ENCODE measurements at places on chromosomes 13 and 19. TPM values are rescaled to one million over a fixed set of nuclear protein-coding genes. Genes with fewer than 3 reads are reported as not detected.
A peak's percentile ranks its signal among the peaks of the same experiment; 100 is the strongest.

DNA sequence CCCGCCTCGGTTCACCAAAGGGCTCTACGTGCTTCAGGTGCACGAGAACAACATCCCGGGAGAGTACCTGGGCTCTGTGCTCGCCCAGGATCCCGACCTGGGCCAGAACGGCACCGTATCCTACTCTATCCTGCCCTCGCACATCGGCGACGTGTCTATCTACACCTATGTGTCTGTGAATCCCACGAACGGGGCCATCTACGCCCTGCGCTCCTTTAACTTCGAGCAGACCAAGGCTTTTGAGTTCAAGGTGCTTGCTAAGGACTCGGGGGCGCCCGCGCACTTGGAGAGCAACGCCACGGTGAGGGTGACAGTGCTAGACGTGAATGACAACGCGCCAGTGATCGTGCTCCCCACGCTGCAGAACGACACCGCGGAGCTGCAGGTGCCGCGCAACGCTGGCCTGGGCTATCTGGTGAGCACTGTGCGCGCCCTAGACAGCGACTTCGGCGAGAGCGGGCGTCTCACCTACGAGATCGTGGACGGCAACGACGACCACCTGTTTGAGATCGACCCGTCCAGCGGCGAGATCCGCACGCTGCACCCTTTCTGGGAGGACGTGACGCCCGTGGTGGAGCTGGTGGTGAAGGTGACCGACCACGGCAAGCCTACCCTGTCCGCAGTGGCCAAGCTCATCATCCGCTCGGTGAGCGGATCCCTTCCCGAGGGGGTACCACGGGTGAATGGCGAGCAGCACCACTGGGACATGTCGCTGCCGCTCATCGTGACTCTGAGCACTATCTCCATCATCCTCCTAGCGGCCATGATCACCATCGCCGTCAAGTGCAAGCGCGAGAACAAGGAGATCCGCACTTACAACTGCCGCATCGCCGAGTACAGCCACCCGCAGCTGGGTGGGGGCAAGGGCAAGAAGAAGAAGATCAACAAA, 2.6 kb downstream of the PCDH17 start:
- DNase-seq: no peak

- DNase-seq: no peak
Observed at GRCh38 chr19:33727331-33727998, 69.2 kb upstream of the KCTD15 start.

- DNase-seq: no peak
Observed at GRCh38 chr13:20073775-20074174, 87.1 kb downstream of the GJA3 start.

Gene ZNF549
- 9.1 TPM for total RNA-seq

GRCh38 chr13:109743706-109744453, 42.5 kb downstream of the IRS2 start:
- peak; percentile 39 for DNase-seq

GRCh38 chr19:32895384-32895783, 25.8 kb upstream of the SLC7A9 start:
- no peak for DNase-seq

Gene C1QTNF9B
- not detected for total RNA-seq

- DNase-seq: no peak
Observed at GRCh38 chr19:2040647-2041432, 10.2 kb downstream of the MKNK2 start.

DNA sequence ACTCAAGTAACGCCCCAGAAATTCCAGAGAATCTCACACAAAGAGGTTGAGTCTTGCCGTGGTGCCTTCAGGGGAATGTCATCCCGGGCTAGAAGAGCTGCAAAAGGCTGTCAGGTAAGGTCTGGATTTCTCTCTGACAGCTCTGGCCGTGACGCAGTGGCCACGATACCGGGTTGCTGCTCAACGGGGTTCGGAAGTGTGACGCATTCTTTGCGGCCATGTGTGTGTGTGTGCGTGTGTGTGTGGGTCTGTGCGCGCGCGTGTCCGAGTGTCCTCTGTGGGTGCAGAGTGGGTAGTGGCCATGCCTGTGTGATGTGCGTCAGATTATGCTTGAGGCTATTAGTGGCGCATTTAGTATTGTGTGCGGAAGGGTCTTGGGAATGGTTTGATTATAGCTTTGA, 306 bp downstream of the ZNF540 start:
- DNase-seq: peak; percentile 59

DNA sequence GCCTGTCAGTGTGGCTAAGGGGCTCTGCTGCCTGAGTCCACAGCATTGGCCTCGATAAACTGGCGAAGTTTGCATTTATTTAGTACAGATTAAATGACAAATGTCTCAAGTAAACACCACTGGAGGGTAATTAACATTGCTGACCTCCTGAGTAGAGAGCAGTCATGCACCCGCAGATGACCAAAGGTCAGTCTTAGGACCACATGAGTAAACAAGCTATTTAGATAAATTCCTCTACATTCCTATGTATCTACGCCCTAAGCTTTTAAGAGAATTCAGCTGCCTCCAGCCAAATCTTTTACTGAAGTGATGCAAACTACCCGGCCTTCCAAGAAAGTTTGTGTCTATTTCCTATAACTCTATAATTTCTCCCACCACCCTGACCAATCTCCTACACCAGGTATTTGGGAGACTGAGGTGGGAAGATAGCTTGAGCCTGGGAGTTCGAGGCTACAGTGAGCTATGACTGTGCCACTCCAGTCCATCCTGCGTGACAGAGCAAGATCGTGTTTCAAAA, 22.9 kb downstream of the CD70 start:
- DNase-seq: no peak

DNA sequence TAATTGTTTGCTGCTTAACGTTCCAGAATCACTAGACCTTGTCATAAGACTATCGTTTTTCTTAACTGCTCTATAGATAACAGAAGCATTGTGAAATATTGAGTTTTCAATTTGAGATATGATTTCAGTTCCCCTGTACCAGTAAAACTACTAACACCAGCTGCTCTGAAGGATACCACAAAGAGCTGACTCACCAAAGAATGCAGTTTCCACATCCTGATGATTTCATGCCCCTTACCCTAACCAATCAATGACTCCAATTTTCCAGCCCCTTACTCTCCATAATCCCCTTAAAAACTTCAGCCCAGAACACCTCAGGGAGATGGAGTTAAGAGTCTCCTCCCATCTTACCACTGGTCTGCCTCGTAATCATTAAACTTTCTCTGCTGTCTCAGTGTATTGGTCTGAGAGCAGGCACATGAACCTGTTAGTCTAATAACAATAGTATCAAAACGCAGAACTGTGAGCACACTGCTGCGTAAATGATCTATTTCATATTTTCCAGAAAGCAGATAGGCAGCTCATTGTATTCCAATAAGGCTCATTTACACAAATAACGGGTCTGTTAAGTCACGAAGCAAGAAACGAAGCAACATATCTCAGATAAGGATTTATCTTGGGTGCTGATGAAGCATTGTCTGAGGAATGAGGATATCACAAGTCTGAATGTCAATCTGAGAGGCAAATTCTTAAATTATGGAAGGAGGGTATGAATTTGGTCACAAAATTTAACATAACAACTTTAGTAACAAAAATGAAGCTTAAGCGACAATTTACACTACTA, 14.1 kb upstream of the CCNA1 start:
- DNase-seq: no peak

Gene PSG1
- not detected for total RNA-seq

DNA sequence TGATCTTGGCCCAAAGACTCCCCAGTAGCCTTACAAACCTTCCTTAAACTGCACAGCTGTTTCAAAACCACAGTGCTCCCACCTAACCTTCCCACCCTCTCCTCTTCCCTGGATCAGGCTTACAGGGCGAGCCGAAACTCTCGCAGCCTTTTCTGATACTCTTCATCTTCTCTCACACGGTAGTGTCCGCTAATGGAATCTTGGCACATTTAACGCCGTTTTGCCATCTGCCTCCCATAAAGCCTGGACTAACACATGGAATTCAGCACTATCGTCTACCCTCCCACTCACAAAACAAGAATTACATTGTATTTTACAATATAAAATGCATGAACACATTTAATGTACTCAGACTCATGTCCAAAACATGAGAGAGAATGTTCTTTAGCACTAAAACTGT, 135.9 kb downstream of the RAP2A start:
- no peak for DNase-seq

- DNase-seq: no peak
Observed at GRCh38 chr19:17200408-17201079, 14.6 kb upstream of the USE1 start.

Gene TMEM238
- 20.6 TPM for total RNA-seq

DNA sequence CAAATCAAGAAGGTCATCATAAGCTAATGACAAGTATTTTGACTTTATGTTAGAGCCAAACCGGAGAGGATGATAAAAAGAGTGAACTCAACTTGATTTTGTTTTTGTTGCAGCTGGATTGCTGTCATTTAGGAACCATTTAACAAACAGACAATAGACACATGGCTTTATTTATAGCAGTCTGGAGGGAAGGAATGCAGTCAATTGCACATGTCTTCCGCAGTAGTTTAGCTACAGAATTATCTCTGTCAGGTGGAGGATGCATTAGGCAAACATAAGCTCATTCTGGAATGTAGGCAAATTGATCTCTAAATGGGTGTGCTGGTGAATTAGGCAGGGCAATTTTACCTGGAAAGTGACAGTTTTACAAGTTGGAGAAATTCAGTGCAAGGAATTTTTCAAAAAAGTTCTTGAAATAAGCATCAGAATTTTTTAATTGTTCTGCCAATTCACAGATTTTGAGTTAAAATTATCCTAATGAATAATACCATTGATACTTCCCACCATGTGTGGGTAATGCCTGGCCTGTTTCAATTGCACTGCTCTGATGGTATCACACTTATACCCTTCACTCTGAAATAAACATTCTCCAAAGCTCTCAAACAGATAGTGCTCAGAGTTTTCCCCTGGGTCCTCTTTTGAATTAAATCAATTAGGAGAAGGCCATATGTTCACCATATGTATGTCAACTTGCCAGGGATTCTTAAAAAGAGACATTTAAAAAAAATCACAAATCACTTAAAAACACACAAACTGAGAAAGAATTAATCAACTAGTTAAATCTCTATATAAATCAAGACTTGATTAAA, 318.3 kb downstream of the NDFIP2 start:
- no peak for DNase-seq

GRCh38 chr19:38196245-38196837, 27.7 kb downstream of the DPF1 start:
- DNase-seq: no peak

GRCh38 chr19:39356647-39357046, 14.4 kb downstream of the SAMD4B start:
- no peak for DNase-seq

DNA sequence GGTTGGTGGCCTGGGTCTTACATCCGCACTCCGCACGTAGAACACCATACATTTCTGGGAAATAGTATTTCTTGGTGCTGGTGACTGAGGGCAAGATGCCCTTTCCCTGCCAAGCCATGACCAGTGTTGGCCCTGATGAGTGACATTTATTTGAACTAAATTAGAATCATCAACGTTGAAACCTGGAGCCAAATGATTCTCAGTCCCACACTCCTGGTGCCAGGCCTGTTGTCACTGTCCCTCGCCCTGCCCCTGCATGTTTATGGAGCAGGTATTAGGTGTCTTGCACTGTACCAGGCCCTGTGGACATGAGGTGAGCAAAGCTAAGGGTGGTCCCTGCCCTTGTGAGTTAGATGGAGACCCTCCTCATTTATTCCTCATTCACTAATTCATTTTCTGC, 5.8 kb downstream of the CHST8 start:
- DNase-seq: no peak

Gene KASH5
- 0.85 TPM for total RNA-seq

- DNase-seq: no peak
Observed at GRCh38 chr13:35629026-35629425, 152.5 kb upstream of the MAB21L1 start.

- DNase-seq: no peak
Observed at GRCh38 chr13:50485979-50486935, 357.2 kb downstream of the DLEU7 start.

GRCh38 chr13:47126432-47126831, 229.6 kb upstream of the HTR2A start:
- no peak for DNase-seq

DNA sequence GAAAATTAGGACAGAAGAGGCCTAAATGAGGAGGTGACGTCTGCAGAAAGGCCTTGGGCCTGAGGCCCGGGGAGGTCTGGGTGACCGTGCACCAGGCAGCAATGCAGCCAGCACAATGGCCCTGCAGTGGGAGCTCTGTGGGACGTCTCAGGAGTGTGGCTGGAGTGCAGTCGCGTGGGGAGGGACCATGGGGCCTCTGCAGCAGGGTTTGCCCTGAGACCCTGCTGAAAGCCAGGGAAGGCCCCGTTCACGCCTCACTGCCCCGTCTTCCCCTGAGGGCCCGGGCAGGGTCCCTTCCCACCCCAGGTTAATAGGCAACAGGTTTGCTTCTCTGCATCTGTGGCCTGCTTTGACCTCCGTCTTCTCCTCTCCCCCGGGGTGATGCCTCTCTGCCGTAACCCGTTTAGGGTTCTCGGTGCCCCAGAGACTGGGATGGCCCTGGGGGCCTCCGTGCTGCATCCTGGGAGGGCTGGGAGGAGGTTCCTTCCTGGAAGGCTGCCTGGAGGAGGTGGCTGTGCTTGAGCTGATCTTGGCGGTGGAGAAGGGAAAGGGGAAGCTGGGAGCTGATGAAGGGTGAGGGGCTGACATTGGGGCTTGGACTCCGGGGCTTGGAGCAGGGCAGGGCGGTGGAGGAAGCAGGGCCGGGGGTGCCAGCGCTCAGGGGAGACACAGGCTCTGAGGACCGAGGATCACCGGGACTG, 9.7 kb downstream of the PALM start:
- DNase-seq: no peak

Gene TSEN34
- 10.2 TPM for total RNA-seq

Gene PRX
- 0.75 TPM for total RNA-seq

Gene MOB3A
- total RNA-seq: 217 TPM

GRCh38 chr19:41998246-41999020, 4.4 kb upstream of the ATP1A3 start:
- peak; percentile 44 for DNase-seq

Gene ISYNA1
- 10.7 TPM for total RNA-seq

Gene DCT
- 0.15 TPM for total RNA-seq

DNA sequence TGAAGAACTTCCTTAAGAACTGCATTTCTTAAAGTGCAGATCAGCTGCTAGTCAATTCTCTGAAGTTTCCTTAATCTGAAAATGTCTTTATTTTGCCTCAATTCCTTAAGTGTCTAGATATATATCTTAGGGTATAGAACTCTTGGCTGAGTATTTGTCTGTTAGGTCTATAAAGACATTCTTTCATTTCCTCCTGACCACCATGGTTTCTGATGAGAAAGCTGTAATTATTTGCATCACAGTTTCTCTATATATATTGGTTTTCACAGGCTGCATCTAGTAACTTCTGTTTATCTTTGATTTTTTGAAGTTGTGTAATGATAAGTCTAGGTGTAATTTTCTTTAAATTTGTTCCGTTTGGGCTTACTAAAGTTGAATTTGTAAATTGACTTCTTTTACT, 15.2 kb downstream of the NDFIP2 start:
- no peak for DNase-seq

Gene ADPRHL1
- total RNA-seq: 1.00 TPM
